ENCODE measurements at places on chromosomes 2 and 18. TPM values are rescaled to one million over a fixed set of nuclear protein-coding genes. Genes with fewer than 3 reads are reported as not detected.

The HOXD11 gene
- total RNA-seq, result not detected

The RAD51AP2 gene
- total RNA-seq, result not detected

The NCKAP1 gene
- total RNA-seq, result 54.5 TPM

The CIDEA gene
- total RNA-seq, result not detected

The CCDC121 gene
- 2.6 TPM for total RNA-seq
